Colonic mucosa (tissue), 4 donors: ENCODE measurements at places on chromosomes 12 and 14. TPM values are rescaled to one million over a fixed set of nuclear protein-coding genes. Genes with fewer than 3 reads are reported as not detected.

GRCh38 chr12:95215949-95216348 is 1.3 kb downstream of the FGD6 start:
- H3K4me3 ChIP-seq = peak overlapping the region; percentile 86
- no peaks in the 10 kb centered on the region for H3K36me3 ChIP-seq
- peak overlapping the region; percentile 98 for H3K27ac ChIP-seq
- peaks cover 11% of the 10 kb centered on the region for H3K4me1 ChIP-seq

- H3K27me3 ChIP-seq = no peaks in the 10 kb centered on the region
- no peaks in the 10 kb centered on the region for H3K36me3 ChIP-seq
- DNase-seq = no peak
- peak overlapping the region; percentile 7 for H3K4me3 ChIP-seq
- H3K4me1 ChIP-seq = no peaks in the 10 kb centered on the region
These were observed 8.3 kb downstream of the FMNL3 start for GRCh38 chr12:49698619-49699545.

DNA sequence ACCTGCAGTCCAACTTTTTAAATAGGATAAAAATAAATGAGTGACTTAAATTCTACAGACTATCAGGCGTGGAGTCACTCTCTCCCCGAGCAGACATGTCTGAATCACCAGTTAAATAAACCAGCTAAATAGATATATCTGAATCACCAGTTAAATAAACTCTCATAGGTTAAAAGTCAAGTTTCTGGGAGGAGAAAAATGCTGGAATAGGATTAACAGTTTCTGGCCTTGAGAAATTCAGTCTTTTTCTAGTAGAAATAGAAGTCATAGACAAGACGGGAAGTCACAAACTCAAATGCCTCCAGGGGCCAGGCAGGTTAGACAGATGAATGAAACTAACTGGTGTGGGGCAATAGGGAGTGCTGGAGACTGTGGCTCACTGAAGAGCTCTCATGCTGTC is 258.6 kb upstream of the TMEM132C start:
- no peaks in the 10 kb centered on the region for H3K27me3 ChIP-seq
- H3K4me1 ChIP-seq = no peaks in the 10 kb centered on the region
- no peak for DNase-seq
- H3K4me3 ChIP-seq = no peak overlapping the region
- H3K36me3 ChIP-seq = no peaks in the 10 kb centered on the region
- no peak overlapping the region for H3K27ac ChIP-seq

- no peaks in the 10 kb centered on the region for H3K4me1 ChIP-seq
- no peaks in the 10 kb centered on the region for H3K36me3 ChIP-seq
- H3K27me3 ChIP-seq = no peaks in the 10 kb centered on the region
- no peak for DNase-seq
- no peak overlapping the region for H3K27ac ChIP-seq
These were observed 60.4 kb upstream of the PTHLH start for GRCh38 chr12:28032811-28033537.

DNA sequence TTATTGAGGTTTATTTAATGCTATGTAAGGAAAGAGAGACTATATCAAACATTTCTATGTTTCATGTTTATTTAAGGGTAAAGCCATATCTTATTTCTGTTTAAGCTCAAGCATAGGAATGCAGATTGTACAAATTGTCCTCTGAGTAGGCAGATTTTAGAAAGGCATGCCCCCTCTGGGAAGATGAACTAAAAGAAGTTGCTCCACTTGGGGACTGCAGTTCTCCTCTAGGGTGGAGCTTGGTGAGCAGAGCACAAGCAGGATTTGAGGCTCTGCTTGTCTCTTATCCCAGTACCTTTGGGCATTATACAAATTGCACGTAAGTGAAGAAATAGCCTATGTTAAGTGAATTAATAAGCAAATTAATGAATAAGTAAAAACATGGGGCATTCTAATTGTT is 96.2 kb upstream of the PDE3A start:
- no peak for DNase-seq
- H3K27me3 ChIP-seq = no peaks in the 10 kb centered on the region
- no peak overlapping the region for H3K27ac ChIP-seq
- no peaks in the 10 kb centered on the region for H3K36me3 ChIP-seq
- no peak overlapping the region for H3K4me3 ChIP-seq
- no peaks in the 10 kb centered on the region for H3K4me1 ChIP-seq

DNA sequence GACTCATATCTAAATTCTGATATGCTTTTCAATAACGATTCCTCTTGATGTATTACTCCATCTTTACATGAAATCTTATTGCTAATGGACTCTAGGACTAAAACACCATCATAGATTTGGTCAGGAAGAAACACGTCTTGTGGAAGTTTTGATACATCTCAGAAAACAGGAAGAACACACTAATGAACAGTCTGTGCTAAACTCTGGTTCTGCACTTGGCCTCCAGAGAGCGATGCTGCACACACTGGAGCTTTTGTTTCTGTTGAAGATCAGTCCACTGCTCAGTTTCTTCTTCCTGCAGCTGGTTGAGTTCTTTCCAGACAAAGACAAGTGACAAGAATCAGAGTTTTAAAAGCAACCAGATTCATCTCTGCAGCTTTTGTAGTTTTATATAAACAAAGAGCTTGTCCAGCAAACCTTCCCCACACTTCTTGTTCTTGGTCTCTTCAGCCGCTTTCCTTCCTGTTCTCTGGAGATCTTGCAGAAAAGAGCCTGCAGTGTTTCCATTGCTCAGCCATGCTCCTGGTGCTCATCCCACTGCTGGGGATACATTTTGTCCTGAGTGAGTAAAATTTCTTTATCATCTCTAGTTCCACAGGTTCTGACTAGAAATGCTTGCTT is 229.1 kb upstream of the OR4E1 start:
- no peak overlapping the region for H3K4me3 ChIP-seq
- no peak overlapping the region for H3K27ac ChIP-seq
- no peaks in the 10 kb centered on the region for H3K27me3 ChIP-seq
- no peaks in the 10 kb centered on the region for H3K4me1 ChIP-seq

- no peak for DNase-seq
- no peaks in the 10 kb centered on the region for H3K36me3 ChIP-seq
- H3K4me3 ChIP-seq = no peak overlapping the region
- no peaks in the 10 kb centered on the region for H3K27me3 ChIP-seq
These were observed 7.9 kb downstream of the DACT1 start for GRCh38 chr14:58645641-58646040.

DNA sequence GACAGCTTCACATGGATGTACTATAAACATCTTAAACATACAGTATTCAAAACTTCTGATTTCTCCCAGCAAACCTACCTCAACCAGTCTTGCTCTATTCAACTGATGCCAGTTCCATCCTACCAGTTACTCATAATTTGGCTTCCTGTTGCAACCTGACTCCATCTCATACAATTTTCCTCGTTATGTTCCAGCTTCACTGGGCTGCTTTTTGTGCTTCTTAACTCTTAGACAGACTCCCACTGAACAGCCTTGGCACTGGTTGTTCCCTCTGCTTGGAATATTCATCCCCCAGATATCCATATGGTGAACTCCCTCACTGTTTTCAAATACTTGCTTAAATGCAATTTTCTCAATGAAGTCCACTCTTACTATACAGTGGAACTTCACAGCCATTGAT is 249.2 kb downstream of the AEBP2 start:
- no peak for DNase-seq
- H3K27ac ChIP-seq = no peak overlapping the region
- H3K4me3 ChIP-seq = no peak overlapping the region
- H3K4me1 ChIP-seq = no peaks in the 10 kb centered on the region
- no peaks in the 10 kb centered on the region for H3K36me3 ChIP-seq

GRCh38 chr14:65753061-65753460 is 340.5 kb downstream of the FUT8 start:
- H3K27me3 ChIP-seq = no peaks in the 10 kb centered on the region
- no peaks in the 10 kb centered on the region for H3K36me3 ChIP-seq
- no peak overlapping the region for H3K4me3 ChIP-seq
- DNase-seq = peak; percentile 83

GRCh38 chr14:73238424-73238852 is 1.1 kb downstream of the PAPLN start:
- H3K4me3 ChIP-seq = peak overlapping the region; percentile 32
- H3K36me3 ChIP-seq = no peaks in the 10 kb centered on the region

DNA sequence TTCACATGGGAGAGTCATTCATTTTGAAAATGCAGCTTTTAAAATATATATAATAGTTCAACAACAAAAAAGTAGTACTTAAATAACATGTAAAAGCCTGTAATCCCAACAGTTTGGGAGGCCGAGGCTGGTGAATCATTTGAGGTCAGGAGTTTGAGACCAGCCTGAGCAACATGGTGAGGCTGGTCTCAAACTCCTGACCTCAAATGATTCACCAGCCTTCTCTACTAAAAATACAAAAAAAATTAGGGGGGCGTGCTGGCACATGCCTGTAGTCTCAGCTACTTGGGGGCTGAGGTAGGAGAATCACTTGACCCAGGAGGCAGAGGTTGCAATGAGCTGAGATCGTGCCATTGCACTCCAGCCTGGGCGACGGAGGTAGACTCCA is 256.3 kb upstream of the RGS6 start:
- no peaks in the 10 kb centered on the region for H3K4me1 ChIP-seq
- H3K4me3 ChIP-seq = no peak overlapping the region
- H3K27me3 ChIP-seq = no peaks in the 10 kb centered on the region
- H3K36me3 ChIP-seq = no peaks in the 10 kb centered on the region
- no peak overlapping the region for H3K27ac ChIP-seq

GRCh38 chr12:50787618-50788017 is 23.7 kb downstream of the ATF1 start:
- no peak overlapping the region for H3K4me3 ChIP-seq
- no peaks in the 10 kb centered on the region for H3K36me3 ChIP-seq
- DNase-seq = no peak
- H3K4me1 ChIP-seq = no peaks in the 10 kb centered on the region
- no peak overlapping the region for H3K27ac ChIP-seq

- H3K4me3 ChIP-seq = peak overlapping the region; percentile 29
- peaks cover 12% of the 10 kb centered on the region for H3K4me1 ChIP-seq
- no peak overlapping the region for H3K27ac ChIP-seq
- peak; percentile 62 for DNase-seq
- peaks cover 52% of the 10 kb centered on the region for H3K27me3 ChIP-seq
- no peaks in the 10 kb centered on the region for H3K36me3 ChIP-seq
These were observed 2.4 kb downstream of the HRK start for GRCh38 chr12:116878567-116879508.

DNA sequence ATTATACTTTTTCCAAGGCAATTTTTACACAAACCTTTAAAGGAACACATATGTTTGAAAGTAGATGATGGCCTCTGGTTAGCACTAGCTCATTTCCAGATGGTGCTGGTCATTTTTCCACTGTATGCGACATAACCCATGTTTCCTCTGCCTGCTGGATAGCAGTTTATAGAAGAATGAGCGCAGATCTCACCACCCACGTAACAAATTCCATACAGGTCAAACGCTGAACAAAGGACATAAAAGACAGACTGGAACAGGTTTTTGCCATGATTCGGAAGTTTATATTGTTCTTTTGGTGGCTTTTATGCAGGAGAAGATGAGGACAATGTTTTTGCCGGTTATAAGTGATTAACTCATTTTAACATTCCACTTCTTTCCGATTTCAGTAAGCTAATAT is 30.7 kb downstream of the PPP1R36 start:
- H3K27me3 ChIP-seq = no peaks in the 10 kb centered on the region
- H3K27ac ChIP-seq = no peak overlapping the region
- H3K4me1 ChIP-seq = no peaks in the 10 kb centered on the region
- no peak for DNase-seq
- no peaks in the 10 kb centered on the region for H3K36me3 ChIP-seq

- no peaks in the 10 kb centered on the region for H3K4me1 ChIP-seq
- no peak overlapping the region for H3K27ac ChIP-seq
- H3K36me3 ChIP-seq = no peaks in the 10 kb centered on the region
- H3K4me3 ChIP-seq = no peak overlapping the region
- no peak for DNase-seq
These were observed 162.8 kb downstream of the SNAPC1 start for GRCh38 chr14:61925043-61925442.

- no peak overlapping the region for H3K4me3 ChIP-seq
- DNase-seq = peak; percentile 49
- no peaks in the 10 kb centered on the region for H3K27me3 ChIP-seq
These were observed 27.8 kb upstream of the PNMA1 start for GRCh38 chr14:73741876-73742519.

The GDF3 gene
- total RNA-seq = not detected

The PLEK2 gene
- 84.0 TPM for total RNA-seq

The LRTM2 gene
- total RNA-seq = not detected

The TTC6 gene
- total RNA-seq = 4.7 TPM

The TCL1B gene
- total RNA-seq = not detected

The RTL1 gene
- not detected for total RNA-seq

The CELA1 gene
- not detected for total RNA-seq
